ENCODE measurements at places on chromosomes 7 and 10.

DNA sequence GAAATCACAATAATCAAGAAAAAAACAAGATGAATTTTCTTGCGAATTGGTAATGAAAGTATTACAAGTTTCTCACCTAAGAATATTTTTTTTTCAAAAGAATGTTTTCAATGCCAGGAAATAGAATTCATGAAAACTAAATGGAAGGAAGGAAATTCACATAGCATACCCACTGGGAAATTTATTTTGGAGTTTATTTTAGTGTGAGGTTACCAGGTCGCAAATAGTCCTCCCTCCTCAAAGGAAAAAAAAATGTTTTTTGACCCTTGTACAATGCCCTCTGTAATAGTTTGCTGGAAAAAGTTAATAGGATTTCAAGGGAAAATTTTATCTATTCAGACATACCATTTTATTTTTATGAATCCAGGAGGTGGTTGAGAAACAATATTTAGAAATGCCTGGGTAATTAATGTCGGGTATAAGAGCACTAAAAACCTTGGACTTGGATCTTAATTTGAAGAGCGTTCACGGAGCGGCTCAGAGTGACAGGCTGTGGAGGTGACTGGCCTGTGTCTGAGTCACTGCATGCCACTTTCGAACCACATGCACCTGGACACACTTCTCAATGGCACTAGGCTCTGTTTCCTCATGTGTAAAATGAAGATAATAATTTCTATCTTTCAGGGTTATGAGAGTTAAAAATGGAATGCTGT lies 28.2 kb downstream of the CUBN start:
- DNase-seq = no peak

GRCh38 chr7:5629941-5630340 lies 151.5 kb downstream of the RNF216 start:
- peak; percentile 92 for DNase-seq

DNA sequence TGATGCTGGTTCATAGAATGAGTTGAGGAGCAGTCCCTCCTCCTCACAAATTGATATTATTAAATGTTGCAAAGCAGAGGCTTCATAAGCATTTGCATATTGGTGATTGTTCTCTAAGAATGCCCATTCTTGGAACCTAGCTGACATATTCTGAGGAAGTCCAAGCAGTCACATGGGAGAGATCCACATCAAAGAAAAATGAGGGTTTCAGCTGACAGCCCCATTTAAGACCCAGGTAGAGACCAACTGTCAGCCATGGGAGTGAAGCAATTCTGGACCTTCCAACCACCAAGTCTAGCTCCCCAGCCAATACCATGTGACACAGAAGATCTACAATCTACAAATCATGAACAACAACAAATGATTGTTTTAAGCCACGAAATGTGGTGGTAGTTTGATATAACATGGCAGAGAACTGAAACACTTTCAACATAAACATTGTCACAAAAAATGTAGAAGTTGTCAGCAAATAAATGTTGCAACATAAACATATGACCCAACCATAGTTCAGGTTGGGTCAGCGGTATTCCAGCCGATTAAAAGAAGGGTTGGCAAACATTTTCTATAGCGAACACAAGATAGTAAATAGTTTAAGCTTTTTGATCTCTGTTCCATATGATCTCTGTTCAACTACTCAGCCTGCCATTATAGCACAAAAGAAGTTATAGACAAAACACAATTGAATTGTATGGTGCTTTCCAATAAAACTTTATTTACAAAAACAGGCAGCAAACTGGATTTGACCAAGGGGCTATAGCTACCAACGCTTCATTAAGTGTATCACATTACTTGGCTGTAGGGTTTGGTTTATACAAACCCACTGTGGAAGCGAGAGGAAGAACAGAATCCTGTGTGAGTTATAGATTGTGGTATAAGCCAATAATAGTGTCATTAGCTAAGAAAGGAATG lies 41.4 kb upstream of the MPP7 start:
- DNase-seq = no peak

- no peak for DNase-seq
Observed at GRCh38 chr10:31458974-31459373, 140.0 kb downstream of the ZEB1 start.

- no peak for DNase-seq
Observed at GRCh38 chr10:124721330-124722045, 22.7 kb downstream of the FAM53B start.

DNA sequence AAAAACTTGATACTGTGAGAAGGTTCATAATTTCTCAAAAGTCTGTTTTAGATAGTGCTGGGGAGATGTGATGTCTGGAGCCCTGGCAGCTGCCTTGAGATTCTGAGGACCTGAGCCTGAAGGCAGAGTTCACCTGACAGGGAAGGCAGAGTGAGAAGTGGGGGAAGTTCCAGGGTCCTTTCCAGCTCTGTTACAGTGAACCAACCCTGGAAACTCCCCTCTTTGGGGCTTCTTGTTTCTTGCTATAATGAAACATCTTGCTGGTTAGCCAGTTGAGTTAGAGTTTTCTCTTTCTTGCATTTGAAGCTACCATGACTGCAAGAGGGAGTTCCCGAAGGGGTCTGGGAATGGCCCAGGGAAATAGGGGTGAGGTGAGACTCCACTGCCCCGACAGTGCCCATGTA lies 158.9 kb upstream of the TNRC18 start:
- no peak for DNase-seq

DNA sequence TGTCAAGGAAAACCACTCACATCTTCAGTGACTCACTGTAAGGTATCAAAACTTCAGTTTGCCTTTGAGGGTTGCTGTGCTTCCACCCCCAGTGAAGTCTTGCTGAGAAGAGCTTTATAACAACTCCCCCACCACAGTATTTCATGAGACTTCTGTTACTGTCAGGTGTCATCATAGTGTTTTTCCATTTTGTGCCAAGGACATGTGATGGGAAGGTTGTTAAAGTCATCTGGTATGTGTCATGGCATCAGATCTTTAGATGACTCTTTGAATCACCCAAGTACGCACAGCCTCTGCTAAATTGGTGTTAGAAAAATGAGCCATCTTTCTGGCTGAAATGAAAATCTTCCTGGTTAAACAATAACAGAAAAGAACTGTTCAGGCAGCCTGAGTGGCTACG lies 115.0 kb upstream of the CCDC6 start:
- no peak for DNase-seq

DNA sequence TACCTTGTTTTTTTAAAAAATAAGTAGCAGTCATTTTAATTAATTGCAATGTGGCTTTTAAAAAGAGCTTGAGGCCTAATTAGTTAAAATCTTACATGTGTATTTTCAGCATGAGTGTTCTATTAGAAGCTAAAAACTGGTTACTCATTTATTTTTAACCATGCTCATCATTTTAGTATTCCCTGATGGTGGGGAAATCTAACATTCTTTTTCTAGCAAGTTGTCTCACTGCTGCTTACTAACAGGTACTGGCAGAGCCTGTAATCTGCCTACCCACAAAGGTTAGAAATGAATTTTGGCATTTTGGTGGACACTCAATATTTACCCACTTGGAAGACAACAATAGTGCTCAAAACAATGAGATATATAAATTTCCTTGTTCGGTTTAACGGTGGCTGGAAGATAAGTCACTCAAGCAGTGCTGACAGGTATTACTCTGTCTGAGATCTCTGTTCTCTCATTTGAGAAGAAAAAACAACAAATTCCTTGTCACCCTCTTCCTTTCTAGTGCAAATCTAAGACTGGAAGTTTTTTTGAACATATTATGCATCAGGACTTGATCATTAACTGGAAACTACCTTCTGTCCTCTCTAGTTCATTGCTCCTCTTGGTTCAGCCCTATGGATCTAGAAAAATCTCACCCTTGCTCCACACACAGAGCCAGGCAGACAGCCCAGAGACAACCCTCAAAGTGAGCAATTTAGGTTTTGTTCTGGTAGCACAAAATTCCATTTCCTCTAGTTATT lies 83.3 kb downstream of the VWDE start:
- no peak for DNase-seq

DNA sequence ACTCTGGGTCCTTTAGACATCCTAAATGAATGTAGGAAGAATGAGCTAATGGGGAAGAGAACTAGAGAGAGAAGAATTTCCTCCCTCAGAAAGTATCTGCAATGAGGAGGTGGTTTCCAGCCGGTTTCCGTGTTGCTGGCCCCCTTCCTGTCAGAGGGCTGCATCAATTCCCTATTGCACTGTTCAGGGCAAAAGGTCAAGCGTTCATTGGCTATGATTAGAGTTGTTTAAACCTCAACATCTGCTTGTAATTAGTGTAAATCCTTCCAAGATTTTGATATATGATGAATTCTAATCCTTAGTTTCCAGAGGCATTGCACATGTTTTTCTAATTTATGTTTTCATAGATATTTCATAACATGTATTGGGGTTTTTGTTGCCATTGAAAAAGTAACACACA lies 107.3 kb upstream of the SGCE start:
- no peak for DNase-seq

- no peak for DNase-seq
Observed at GRCh38 chr7:138902161-138902560, 79.0 kb downstream of the KIAA1549 start.

- no peak for DNase-seq
Observed at GRCh38 chr7:22005151-22005550, 59.5 kb upstream of the CDCA7L start.

DNA sequence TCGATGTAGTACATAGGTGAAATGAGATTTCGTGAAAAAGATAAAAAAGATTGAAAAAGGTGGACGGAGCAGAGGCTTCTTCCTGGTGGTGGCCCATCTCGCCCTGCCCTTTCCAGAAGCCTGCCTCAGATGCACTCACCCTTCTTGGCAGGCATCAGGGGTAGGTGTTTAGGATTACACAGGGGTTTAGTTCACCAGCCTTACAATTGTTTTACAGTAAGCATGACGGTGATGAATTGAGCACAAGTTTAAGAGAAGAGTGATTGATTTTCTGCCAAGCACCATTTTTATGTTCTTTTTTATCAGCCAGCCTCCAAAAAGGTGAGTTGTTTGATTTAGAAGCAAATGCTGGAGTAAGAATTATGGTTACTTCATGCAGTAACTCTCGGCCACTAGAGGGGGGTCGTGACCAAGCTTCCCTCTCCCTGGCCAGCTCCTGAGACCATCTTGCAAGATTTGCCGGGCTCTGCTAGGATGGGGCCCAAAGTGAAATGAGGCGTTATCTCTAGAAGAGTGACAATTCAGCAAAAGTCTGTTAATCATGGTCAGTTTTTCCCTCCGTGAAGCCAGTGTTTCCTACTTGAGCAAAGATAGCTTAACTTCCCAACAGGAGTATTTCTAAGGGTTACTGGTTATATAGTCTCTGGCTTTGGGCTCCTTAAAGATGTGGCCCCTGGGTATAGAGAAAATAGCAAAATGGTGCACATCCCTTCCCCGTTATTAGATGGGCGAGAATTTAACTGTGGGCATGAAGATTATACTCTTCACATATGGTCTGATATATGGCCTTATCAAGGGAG lies 228.8 kb downstream of the BMPER start:
- peak; percentile 81 for DNase-seq

DNA sequence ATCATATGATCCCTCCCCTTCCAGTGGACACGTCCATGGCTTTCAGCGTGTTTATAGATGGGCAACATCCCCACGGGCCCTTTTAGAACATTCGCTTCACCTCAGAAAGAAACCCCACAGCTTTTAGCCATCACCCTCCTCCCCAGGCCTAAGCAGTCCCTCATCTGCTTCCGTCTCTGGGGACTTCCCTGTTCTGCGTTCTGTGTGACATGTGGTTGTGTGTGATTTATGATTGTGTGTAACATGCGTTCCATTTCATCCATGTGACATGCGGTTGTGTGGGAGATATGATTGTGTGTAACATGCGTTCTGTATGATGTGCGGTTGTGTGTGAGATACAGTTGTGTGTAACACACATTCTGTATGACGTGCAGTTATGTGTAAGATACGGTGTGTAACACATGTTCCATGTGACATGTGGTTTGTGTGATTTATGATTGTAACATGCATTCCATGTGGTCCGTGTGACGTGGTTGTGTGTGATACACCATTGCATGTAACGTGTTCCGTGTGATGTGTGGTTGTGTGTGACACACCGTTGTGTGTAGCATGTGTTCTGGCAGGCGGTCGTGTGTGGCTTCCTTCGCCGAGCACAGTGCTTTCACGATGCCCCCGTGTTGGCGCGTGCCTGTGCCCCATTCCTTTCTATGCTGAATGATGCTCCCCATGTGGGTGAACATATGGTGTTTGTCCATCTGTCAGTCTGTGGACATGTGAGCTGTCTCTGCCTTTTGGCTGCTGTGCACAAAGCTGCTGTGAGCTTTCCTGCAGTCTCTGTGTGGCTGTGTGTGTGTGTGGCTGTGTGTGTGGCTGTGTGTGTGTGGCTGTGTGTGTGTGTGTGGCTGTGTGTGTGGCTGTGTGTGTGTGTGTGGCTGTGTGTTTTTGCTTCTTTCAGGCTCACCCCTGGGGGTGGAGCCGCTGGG lies 26.2 kb downstream of the PWWP2B start:
- no peak for DNase-seq

DNA sequence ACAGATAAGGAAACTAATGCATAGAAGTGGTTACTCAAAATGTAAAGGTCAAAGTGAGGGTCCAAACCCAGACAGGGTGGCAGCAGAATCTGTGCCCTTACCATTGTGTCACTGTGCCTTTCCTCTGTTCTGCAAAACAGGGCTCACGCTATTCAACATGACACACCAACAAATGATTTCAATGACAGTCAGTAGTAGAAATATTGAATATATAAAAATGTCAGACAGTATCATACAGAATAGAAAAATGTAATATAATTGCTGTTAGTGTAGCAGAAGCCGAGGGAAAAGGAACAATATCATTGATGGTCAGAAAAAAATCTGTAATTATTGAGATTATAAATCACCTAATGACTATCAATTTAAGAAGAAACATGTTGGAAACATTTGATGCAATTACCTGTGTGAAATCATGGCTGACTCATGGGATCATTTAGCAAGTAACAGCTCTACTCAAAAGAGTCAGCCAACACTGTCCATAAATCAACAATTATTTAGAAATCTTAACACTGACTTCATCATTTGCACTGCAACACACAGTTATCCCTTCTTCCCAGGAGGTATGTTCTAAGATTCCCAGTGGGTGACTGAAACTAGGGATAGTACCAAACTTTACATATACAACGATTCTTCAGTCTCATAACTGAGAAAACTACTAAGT lies 198.7 kb downstream of the DGKI start:
- DNase-seq = no peak

- no peak for DNase-seq
Observed at GRCh38 chr7:34357068-34357467, 300.9 kb upstream of the NPSR1 start.

DNA sequence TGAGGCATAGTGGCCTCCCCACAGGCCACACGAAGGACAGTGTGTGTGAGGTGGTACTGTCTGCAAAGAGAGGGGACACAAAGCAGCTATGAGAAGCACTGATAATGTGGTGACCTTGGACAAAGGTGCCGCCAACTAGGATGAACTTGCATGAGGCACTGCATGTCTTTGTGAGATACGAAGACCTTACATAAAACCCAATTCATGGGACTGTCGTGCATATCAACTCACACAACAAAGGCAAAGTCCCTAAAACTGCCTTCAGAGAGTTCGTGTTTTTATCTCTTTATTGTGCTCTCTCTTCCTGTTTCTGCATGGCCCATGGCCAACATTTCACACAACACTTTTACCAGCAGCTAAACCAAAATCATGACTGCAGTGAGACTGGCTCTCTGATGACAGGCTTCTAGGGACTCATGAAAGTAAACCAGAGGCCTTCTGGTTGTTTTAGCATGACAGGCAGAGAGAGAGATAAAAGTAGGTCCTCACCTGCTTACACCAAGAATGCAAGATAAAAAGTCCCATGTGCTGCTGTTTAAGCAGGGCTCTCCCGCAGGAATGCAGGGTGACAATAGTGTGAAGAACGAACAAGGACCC lies 347.8 kb downstream of the ELMO1 start:
- DNase-seq = no peak

GRCh38 chr10:124740369-124741280 lies 3.6 kb downstream of the FAM53B start:
- peak; percentile 59 for DNase-seq

Measured in ELR (cell line).